ENCODE measurements at places on chromosomes 3 and 15.

GRCh38 chr15:27092390-27092789 is 121.4 kb downstream of the GABRG3 start:
- no peak for DNase-seq

- no peak for DNase-seq
Observed at GRCh38 chr3:9957214-9957613, 5.0 kb upstream of the PRRT3 start.

- no peak for DNase-seq
Observed at GRCh38 chr3:38630606-38631005, 18.9 kb downstream of the SCN5A start.

DNA sequence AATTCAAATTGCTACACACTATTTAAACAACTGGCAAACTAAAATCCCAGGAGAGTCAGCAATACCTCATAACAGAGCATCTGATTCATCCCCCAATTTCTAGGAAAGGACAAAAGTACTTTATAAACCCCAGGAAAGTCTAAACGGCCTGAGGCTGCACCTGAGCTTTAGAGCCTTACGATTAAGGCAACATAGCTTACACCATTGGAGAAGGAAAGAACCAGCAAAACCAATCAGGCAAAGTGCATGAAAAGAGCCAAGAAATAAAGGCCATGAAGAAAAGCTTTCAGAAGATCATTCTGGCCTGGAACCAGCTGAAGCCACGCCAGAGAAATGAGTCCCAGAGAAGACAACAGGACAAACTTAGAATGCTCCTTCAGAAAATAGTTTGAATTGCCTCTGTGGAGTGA is 48.1 kb downstream of the PTPN9 start:
- DNase-seq: no peak

GRCh38 chr15:57769266-57769665 is 62.8 kb downstream of the POLR2M start:
- DNase-seq: no peak

DNA sequence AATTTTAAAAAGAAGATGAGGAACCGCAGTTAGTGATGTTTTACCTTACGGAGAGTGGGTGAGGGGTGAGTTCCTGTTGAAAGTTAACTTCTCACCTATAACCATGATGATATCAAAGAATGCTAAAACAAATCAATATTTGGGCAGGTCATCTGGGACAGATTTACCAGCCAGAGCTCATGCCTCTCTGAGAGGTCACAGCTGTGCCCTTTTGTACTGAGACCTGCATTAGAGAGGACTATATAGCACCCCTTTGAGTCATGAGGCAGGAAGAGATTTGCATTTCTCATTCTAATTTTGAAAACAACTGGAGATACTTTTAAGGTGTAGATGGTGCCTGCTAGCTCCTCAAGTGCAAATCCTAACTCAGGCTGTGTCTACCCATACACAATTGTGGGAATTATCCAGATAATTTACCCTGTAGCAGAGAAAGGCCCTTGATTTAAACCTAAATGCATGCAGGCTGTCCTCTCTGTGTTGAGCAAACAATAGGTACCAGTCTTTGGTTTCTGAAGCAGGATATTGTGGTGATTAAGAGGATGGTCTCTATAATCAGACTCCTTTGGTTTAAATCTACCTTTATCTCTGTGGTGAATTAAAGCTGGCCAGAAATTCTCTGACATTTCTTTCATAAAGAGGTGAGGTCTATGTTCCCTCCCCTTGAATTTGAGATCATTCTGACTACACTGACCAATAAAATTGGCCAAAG is 5.8 kb upstream of the TM4SF4 start:
- no peak for DNase-seq

GRCh38 chr3:48795997-48796732 is 51.5 kb downstream of the PRKAR2A start:
- no peak for DNase-seq

DNA sequence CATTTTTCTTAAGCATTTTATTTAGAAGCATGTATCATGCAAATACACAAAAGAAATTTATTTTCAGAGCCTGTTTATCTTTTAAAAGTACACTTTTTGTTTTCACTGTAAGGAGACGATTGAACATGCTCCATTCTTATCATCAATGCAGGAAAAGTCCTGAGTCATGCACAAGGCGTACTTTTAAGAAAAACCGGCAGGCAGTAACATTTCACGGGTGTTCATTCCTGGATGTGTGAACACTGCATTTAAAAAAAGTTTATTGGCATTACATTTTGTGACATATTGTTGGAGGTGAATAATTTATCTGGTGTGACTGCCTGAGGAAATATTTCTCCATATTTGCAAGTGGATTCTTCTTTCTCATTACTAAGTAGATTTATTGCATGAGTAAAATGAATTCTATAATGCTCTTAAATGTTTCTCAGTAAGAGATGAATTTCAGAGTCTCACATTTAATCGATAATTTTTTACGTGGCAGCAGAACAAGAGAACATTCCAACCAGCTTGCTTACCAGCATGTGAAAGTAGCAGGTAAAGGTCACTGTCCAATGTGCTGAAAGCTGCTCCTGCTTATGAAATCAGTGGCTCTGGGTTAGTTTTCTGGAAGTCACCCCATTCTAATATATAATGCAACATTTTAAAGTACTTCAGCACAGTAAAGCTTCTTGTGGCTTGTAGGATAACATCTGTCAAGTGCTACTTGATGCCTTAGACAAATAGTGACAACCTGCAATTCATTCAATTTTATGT is 87.0 kb downstream of the SV2B start:
- DNase-seq: no peak

DNA sequence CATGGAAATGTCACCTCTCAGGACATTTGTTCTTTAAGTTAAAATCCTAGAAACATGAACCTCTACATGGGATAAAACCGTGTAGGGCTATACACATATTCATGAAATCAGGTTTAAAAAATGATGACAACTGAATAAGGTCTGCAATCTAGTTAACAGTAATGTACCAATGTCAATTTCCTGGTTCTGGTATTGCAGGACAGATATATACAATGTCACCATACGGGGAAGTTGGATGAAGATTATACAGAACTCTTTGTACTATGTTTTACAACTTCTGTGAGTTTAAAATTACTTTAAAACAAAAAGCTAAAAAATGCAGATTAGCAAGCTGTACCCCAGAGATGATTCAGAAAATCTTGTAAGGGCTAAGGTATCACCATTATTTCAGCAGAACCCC is 6.7 kb downstream of the CNTN3 start:
- no peak for DNase-seq

DNA sequence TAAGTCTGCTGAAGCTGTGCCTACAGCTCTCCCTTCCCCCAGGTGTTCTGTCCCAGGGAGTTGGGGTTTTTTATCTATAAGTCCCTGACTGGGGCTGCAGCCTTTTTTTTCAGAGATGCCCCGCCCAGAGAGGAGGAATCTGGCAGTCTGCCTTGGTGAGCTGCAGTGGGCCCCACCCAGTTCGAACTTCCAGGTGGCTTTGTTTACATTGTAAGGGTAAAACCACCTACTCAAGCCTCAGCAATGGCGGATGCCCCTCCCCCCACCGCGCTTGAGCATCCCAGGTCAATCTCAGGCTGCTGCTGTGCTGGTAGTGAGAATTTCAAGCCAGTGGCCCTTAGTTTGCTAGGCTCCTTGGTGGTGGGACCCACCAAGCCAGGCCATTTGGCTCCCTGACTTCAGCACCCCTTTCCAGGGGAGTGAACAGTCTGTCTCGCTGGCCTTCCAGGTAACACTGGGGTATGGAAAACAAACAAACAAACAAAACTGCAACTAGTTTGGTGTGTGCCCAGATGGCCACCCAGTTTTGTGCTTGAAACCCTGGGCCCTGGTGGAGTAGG is 189.4 kb downstream of the MFSD1 start:
- DNase-seq: no peak

GRCh38 chr3:48678056-48678455 is 7.7 kb downstream of the NCKIPSD start:
- no peak for DNase-seq

- DNase-seq: no peak
Observed at GRCh38 chr15:87490666-87491065, 765.9 kb downstream of the NTRK3 start.

DNA sequence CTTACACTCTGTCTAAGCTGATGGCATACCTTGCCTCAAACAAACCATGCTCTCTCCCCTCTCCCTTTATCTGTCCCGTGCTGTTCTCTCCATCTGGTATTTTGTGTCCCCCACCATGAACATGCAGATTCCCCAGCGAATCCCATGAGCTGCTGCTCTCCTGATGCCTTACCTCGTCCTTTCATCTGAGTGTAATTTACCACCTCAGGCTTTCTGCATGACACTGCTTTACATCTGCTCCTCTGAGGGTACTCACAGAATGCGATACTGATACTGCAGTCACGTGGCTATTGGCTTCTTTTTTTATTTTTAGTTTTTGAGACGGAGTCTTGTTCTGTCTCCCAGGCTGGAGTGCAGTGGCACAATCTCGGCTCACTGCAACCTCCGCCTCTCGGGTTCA is 341.7 kb downstream of the PTPRG start:
- DNase-seq: no peak

DNA sequence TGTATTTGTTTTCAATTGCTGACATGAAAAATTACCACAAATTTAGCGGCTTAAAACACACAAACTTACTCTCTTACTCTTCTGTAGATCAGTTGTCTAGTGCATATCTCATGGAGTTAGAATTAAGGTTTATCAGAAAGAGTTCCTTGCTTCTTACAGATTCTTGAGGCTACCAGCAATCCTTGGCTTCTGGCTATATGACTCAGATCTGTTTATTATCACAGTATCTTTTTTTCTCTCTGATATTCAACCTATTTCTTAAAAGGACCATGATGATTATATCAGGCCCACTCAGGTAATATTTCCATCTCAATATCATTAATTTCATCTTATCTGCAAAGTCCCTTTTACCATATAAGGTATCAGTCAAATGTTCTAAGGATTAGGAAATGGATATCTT is 263.5 kb upstream of the BCHE start:
- DNase-seq: no peak

DNA sequence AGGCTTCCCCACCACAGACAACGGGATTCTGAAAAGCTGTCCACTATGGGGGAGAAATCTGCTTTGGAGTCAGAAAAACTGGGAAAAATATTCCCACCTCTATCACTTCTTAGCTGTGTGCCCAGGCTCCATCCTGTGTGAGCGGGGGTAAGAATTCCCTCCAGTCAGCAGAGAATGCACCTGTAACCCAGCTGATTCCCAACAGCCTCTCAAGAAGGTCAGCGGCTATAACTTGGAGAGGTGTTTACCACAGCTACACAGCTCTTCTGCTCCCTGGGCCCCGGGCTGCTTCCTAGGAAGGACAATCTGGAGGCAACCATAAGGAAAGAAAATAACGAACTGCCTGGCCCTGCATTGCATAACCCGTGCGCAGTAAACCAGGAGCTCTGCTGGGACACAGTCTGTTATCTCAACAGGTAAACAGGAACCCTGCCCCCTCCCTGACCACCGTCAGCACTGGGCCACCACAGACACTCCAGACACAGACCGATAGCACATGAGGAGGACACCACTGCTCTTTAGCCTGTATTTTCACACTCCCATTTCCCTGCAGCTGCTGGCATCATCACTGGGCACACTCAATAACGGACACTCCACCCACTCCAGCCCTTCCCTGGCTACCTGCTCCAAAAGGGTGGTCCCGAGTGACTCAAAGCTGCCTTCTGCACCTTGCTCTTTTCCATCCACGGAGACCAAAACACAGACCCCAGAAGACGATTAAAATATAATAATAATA is 2.1 kb downstream of the RAB43 start:
- DNase-seq: no peak

- DNase-seq: no peak
Observed at GRCh38 chr3:116065501-116065900, 379.8 kb downstream of the LSAMP start.

- DNase-seq: no peak
Observed at GRCh38 chr3:12230406-12230805, 58.5 kb upstream of the PPARG start.

DNA sequence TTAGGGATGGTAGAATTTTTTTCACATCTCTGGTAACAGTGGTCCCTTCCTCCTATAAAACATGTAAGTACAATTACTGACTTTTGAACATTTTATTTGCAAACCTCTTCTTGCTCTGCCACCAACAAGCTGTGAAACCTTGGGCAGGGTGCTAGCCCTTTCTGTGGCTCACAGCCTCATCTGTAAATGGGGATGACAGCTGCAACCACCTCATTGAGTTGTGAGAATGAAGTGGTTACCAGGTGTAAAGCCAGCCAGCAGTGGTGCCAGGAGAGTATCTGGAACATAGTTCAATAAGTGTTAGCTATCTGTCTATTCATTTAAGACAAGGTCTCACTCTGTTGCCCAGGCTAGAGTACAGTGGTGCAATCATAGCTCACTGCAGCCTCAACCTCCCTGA is 278.1 kb downstream of the ERC2 start:
- DNase-seq: no peak

- no peak for DNase-seq
Observed at GRCh38 chr3:194204042-194204987, 68.4 kb downstream of the HES1 start.

GRCh38 chr3:77038468-77038929 is 1.4 kb upstream of the ROBO2 start:
- no peak for DNase-seq

DNA sequence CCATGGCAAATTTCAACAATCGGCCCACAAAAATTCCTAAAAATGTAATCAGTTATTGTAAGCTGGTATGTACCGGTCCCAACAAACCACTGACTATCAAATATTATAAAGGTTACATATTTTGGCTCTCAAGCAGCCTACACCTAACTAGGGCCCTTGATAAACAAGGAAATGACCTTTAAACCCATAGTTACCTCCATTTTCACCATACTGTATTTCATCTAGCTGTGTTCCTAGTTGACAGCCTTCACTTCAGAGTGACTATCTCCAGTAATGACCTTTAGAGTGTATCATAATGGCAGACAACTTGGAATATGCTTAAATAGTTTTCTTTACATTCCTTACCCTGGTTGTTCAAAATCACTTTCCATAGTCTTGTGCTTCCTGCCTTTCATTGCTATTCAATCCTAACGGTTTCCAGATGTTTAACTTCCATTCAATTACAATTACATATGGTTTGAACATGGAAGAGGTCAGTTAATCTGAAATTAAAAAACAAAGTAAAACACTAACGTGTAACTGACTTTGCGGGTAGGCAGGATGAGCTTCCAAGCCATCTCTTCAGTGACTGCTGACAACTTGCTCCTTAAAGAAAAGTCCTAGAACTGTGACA is 111.9 kb upstream of the TSC22D2 start:
- no peak for DNase-seq

GRCh38 chr15:73983211-73983727 is 8.8 kb downstream of the STOML1 start:
- DNase-seq: no peak

DNA sequence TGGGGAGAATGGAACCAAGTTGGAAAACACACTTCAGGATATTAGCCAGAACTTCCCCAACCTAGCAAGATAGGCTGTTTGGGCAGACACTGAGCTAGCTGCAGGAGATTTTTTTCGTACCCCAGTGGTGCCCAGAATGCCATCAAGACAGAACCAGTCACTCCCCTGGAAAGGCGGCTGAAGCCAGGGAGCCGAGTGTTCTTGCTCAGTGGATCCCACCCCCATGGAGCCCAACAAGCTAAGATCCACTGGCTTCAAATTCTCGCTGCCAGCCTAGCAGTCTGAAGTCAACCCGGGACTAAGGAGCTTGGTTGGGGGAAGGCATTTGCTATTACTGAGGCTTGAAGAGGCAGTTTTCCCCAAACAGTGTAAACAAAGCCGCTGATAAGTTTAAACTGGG is 152.4 kb downstream of the MBNL1 start:
- DNase-seq: no peak
